ENCODE measurements at places on chromosomes 13 and 19.
A peak's percentile ranks its signal among the peaks of the same experiment; 100 is the strongest.

DNA sequence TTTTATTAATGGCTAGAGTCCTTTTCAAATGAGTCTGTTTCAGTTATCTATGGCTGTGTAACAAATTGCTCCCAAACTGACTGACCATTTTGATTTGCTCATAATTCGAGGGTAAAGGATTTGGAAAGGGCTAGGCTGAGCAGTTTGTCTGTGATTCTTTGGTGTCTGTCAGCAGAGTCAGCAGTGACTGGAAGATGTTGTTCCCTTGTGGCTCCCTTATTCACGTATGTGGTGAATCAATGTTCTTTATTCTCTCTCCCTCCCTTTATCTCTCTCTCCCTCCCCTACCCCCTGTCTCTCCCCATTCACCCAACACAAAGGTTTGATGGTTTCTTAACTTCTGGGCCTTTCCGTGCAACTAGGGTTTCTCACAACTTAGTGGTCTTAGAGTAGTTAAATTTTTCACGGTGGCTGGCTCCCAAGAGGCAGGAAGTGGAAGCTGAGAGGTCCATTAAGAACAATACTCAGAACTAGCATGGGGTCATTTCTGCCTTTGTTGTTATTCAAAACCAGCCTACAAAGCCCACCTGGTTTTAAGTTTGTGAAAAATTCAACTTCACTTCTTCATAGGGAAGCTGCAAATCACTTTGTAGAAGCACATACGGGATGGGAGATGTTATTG is 772.5 kb upstream of the SLITRK1 start:
- DNase-seq, result no peak

- no peak for DNase-seq
Observed at GRCh38 chr13:28356561-28357021, 138.3 kb downstream of the FLT1 start.

DNA sequence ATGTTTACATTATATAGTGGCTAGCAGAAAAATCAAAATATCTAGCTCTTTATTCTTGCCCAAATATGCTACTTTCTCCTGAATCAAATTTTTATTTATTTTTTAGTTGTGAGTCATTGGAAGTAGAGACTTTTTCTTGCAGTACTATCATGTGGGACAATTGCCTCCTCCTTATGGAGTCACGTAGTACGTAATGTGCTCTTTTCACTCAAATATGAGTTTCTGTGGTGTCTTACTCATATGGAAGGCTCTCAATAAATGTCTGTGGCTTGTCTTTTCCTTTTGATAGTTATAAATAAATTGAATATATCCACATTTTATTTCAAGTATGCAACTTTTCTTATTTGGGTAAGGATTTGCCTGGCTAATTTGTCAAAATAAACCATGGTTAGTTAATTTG is 1411.0 kb upstream of the SLC10A2 start:
- DNase-seq, result no peak

GRCh38 chr19:16247353-16248182 is 49.9 kb downstream of the AP1M1 start:
- DNase-seq, result peak; percentile 67

- DNase-seq, result no peak
Observed at GRCh38 chr19:48661711-48662090, 11.1 kb downstream of the NTN5 start.

DNA sequence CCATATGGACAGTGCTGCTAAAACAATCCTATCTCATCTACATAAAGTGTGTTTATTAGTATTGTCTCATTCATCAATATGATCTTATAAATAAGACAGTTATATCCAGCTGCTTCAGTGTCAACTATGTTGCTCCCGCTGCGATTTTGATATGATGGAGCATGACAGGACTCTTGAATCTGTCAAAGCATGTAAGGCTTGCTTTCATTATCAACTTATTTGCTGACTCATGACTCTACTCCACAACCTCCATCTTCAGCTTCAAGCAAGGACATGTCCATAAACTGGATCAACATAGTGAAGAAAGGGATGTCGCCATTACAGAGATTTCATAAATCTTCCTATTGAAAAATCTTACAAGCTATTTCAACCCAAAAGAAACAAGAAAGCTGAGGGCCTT is 2812.6 kb downstream of the PCDH9 start:
- no peak for DNase-seq

DNA sequence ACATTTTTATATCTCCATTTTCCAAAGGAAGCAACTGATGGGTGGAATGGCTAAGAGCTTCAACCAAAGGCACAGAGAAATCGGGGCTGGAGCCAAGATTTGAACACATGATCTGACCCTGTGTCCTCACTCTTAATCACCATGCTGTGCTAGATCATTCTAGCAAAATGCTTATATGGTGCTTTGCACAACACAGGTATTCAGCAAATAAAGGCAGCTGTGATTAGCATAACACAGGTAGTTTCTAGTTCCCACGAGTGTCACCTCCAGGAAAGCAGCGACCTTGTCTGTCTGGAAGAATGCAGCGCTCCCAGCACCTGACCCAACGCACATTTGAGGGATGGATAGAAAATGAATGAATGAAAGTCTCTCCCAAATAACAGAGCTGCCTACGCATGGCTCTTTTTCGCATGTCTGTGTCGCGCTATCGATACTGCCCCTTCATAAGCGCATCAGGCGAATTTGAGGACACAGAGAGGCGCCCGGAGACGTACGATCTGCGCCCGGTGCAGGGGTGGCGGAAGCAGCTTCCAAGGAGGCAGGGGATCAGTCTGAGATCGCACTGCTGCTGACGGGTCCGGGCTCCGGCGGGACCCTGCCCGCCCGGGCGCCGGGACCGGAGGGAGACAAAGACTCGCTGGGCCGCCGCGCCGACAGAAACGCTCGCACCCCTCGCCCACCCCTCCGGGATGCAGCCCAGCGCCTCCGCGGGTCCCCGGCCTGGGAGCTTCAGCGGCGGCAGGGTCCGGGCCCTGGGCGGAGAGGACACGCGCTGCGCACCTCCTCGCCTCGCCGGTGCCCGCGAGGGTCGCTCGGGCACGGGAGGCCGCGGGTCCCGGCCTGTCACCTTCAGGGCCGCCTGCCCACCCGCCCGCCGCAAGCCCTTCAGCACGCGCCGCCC is 609 bp downstream of the EPS15L1 start:
- DNase-seq, result peak; percentile 4

DNA sequence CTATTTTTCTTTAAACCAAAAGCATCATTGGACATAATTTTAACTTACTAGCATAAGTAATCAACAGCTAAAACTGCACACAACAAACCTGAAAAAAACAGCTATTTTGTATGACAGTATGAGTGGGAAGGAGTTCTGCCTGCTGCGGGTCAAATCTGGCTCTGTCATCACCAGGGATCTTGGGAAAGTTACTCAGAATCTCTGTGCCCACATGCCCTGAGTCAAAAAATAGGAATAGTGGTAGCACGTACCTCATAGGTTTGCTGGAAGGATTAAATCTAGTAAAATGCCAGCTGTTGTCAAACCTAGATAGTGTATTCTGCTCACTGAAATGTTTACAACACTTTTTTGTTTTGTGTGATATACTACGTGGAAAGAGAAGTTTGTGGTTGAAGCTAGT is 1.1 kb downstream of the CLN5 start:
- no peak for DNase-seq

GRCh38 chr19:14434543-14435319 is 1.6 kb downstream of the PKN1 start:
- no peak for DNase-seq

- no peak for DNase-seq
Observed at GRCh38 chr13:36712770-36713169, 39.0 kb downstream of the SERTM1 start.

DNA sequence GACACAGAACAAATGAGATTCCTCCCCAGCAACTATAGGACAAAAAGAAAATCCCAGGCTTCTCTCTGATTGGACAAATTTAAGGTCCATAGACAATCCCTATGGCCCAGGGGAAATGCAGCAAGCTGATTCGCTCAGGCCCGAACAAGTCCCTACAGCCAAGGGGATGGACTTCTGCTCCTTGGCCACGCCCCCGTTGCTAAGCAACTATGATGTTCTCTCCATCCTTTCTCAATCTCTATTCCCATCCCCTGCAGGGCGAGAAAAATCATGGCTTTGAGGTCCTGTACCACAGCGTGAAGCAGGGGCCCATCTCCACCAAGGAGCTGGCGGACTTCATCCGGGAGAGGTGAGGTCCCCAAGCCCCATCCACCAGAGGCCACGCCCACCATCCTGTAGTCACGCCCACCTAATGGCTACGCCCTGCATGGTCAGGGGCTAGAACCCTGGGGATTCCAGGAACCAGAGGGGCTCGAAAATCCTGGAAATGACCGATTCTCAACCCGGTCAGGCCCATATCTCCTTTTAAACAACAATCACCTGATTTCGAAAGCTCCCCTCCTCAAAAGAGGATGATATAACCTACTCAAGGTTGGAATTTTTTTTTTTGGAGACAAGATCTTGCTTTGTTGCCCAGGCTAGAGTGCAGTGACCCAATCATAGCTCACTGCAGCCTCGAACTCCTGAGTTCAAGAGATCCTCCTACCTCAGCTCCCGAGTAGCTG is 11.4 kb downstream of the FCHO1 start:
- DNase-seq, result no peak

DNA sequence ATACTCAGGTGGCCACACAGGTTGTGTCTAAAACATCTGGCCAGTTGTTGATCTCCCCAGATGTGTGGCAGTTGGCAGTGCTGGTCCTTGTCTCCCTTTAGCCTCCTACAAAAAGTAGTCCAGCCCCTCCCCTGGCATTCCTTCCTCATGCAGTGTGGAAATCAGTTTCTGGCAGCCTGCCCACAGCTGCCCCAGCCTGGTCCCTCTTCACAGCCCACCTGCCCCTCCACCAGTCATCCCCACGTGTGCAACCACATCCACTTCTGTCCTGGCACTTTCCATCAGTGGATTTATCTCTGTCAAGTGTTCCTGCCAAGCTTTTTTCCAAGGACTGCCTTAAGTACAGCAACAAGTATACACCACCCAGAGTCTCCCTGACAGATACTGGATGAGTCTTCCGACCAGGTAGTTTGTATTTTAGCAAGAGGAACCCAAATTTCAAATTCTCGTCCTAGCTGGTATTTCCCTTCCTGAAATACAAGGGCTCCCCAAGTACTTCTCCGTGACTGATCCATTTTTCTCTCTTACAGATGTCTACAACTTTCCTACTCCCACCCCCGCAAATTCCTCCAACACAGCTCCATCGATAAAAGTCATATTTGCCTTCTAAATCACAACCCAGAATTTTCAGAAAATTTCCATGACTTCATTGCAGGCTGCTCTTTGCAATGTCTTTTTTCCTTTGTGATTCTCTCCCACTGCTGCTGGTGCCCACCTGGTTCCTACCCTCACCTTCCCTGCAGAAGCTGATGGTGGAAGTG is 313.5 kb downstream of the FOXO1 start:
- DNase-seq, result no peak

DNA sequence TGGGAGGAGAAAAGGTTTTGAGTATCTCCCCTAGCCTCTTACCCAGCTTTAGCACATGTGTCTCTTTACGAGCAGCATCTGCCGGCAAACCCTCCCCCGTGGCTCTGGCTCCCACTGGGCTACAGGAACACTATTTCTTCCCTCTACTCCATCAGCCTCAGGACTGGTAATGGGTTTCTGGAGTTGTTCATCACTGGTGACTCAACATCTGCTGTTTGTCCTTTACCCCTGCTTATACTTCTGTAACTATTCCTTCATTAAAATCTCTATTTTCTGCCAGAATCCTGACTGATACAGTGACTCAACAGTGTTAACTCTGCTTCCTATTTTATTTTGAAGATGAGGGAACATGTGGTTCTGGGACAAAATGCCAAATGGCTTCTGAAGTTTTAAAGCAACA is 437.3 kb upstream of the HTR2A start:
- no peak for DNase-seq

DNA sequence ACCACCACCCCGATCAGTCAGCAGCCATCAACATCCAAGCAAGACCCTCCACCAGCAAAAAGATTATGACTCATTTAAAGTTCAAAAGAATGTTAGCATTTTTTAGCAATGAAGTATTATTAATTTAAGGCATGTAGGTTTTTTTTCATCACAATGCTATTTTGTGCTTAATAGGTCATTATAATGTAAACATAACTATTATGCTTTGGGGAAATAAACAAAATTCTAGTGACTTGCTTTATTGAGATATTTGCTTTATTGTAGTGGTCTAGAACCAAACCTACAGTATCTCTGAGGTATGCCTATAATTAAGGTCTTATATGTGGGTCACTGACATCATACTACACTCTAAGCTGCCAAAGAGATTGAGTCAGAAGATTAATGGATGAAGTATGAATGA is 20.0 kb downstream of the KLF12 start:
- no peak for DNase-seq

GRCh38 chr13:23953860-23954512 is 56.7 kb upstream of the C1QTNF9B start:
- no peak for DNase-seq

DNA sequence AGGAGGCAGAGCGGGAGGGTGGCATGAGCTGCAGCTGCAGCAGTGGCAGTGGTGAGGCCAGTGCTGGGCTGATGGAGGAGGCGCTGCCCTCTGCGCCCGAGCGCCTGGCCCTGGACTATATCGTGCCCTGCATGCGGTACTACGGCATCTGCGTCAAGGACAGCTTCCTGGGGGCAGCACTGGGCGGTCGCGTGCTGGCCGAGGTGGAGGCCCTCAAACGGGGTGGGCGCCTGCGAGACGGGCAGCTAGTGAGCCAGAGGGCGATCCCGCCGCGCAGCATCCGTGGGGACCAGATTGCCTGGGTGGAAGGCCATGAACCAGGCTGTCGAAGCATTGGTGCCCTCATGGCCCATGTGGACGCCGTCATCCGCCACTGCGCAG is 2.0 kb downstream of the EGLN2 start:
- DNase-seq, result no peak

DNA sequence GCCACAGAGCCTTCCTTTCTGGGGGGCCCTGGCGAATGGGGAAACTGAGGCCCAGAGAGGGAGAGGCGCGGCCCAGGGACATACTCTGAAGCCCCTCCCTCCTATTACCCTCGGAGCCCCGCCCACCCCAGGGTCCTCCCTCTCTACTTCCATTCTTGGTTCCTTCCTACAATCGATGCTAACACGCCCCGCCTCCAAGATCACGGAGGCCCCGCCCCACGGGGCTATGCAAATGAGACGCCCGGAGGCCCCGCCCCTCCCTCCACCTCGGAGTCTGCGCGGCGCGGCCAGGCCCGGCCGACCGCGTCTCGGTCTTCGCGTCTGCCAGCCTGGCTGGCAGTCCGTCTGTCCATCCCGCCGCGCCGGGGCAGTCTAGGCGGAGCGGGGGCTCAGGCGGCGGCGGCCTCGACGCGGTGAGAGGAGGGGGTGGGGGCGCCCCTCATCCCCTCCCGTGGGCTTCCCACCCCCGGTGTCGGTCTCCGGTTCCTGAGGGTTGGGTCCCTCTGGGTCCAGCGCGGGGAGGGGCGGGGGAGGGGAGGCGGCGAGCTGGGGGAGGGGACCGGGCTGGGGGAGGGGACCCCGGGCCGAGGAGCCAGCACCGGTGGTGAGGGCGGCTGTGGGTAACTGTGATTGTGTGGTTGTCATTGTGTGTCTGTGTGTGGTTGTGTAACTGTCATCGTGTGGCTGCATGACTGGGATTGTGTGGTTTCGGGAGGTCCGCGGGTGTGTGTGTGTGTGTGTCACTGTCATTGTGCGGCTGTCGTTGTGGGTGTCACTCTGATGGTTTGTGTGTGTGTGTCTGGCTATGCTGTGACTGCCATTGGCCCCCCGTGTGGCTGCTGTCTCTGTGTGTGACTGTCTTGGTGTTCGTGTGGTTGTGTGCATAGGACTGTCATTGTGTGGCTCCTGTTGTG is at the start of gene PLPPR2:
TSS of gene PLPPR2 (plus strand) at position 273 of the 914 bp plus-strand sequence. CDS start 2,242 bp downstream, outside the sequence.
- peak; percentile 77 for DNase-seq

- DNase-seq, result no peak
Observed at GRCh38 chr19:12689012-12689411, 1.2 kb downstream of the GNG14 start.

Data from stimulated activated CD8-positive, alpha-beta memory T cell treated with anti-CD3 and anti-CD28 coated beads, Interleukin-15, amount 100 ng/mL, for 48 hours (primary cell).